ENCODE measurements at places on chromosomes 2 and 18. TPM values are rescaled to one million over a fixed set of nuclear protein-coding genes. Genes with fewer than 3 reads are reported as not detected.

The ZNF804A gene
- 0.29 TPM for total RNA-seq

The SRSF7 gene
- total RNA-seq = 178 TPM

The ERFE gene
- total RNA-seq = 24.2 TPM

The DLGAP1 gene
- 0.06 TPM for total RNA-seq

The TCF7L1 gene
- total RNA-seq = 0.46 TPM

The ZSWIM2 gene
- 0.06 TPM for total RNA-seq

The SCYGR4 gene
- not detected for total RNA-seq

The CTIF gene
- 15.8 TPM for total RNA-seq

The STPG4 gene
- 0.19 TPM for total RNA-seq

The SLC9A4 gene
- 0.06 TPM for total RNA-seq

The MC5R gene
- not detected for total RNA-seq

The MARCHF4 gene
- 2.7 TPM for total RNA-seq

The FOXI3 gene
- total RNA-seq = not detected

Data from LHCN-M2 (cell line).